ENCODE measurements at places on chromosomes 13 and 19. TPM values are rescaled to one million over a fixed set of nuclear protein-coding genes. Genes with fewer than 3 reads are reported as not detected.

The PTPRH gene
- total RNA-seq: 1.2 TPM

The GRIK5 gene
- total RNA-seq: 3.8 TPM

DNA sequence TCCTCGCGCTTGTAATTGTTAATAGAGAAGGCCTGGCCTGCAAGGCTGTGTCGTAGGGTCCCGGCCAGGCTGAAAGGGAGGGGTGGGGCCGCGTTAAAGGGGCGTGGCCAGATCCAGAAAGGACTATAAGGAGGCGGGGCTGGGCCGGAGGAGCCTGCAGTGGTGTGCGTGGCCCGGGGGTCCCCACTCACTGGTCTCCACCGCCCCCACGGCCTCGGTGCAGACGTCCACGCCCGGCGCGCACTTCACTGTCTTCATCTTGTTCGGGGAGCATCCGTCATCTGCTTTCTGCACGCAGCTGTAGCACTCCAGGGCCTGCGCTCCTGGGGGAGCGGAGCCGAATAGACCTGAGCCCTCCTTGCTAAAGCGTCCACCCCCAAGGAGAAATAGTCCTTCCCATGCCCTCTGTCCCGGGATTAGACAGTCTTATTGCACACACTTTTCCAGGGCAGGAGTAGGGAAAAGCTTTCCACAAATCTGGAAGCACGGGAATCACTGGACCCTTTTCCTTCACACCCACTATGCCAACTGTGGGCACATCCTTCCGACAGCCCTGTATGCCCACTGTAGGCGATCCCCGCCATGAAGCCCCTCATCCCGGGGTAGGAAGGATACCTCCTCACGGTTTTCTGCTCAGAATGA is 1.2 kb downstream of the LYPD3 start:
- DNase-seq: peak; percentile 61

GRCh38 chr13:78636495-78636894 is 22.5 kb downstream of the OBI1 start:
- no peak for DNase-seq

GRCh38 chr13:67148161-67148571 is 82.0 kb downstream of the PCDH9 start:
- no peak for DNase-seq

- DNase-seq: no peak
These were observed 478 bp downstream of the LMO7 start for GRCh38 chr13:75636436-75637180.
